ENCODE measurements at places on chromosomes 12 and 14. TPM values are rescaled to one million over a fixed set of nuclear protein-coding genes. Genes with fewer than 3 reads are reported as not detected.

PROX2 gene
- not detected for total RNA-seq

ACOT4 gene
- total RNA-seq, result 3.9 TPM

DGLUCY gene
- 0.92 TPM for total RNA-seq

DTX1 gene
- not detected for total RNA-seq

All from PC-3 (cell line).